ENCODE measurements at places on chromosomes 1 and 21.

DNA sequence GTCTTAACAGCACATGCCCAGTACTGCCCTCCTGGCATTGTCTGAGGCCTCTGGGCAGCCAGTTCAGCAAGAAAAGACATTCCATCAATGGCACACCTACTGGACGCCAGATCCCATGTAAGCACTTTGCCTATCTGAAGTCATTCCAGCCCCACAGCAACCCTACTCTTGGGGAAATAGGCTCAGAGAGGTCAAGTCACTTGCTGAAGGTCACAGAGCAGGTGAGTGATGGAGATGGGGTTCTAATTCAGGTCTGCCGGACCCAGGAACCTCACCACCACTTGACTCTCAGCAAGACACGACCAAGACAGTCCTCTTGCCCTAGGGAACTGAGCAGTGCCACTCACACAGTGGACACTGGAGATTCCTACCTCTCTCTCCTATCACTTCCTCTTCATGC is 79.4 kb downstream of the PAX7 start:
- no peak for DNase-seq

- DNase-seq = peak; percentile 55
Observed at GRCh38 chr21:45420061-45421041, 15.4 kb downstream of the COL18A1 start.

- DNase-seq = no peak
Observed at GRCh38 chr1:178237121-178237520, 143.2 kb downstream of the RASAL2 start.

DNA sequence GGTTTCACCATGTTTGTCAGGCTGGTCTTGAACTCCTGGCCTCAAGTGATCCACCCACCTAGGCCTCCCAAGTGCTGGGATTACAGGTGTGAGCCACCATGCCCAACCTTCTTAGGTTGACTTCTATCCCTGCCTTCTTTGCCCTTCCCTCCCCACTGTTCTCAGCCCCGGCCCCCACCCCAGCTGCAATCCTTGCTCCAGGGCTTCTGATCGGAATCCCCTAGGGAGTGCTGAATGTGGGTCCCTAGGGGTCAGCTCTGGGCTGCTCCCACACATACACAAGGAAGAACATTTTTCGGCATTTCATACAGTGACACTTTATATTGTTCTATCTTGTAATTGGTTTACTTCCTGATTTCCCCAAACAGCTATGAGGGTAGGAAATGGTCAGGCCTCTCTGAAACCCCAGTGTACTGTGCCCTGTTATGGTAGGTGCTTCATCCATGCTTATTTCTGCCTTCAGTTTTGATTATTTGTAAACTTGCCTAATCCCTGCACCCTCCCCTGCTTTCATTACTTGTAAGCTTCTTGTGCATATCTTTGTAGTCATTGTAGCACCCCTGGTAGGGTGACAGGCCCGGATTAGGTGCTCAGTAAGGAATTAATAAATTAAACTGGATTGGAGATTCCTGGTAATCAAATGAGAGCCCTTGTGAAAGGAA is 5.8 kb upstream of the SRP9 start:
- no peak for DNase-seq

DNA sequence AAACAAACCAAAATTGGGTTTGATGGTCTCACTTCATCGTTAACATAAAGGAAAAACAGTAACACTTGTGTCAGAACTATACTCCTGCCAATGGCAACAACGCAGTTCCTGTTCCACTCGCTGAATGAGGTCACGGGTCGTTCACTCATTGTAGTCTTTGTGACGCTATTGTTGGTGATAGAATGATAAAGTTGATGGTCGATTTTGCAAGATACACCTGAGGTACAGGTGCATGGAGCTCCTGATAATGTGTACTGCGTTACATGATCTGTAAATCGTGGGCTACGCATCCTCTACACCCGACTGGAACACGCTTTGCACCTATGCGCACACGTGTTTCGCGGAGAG is 391 bp upstream of the CENPS start:
- DNase-seq = no peak

DNA sequence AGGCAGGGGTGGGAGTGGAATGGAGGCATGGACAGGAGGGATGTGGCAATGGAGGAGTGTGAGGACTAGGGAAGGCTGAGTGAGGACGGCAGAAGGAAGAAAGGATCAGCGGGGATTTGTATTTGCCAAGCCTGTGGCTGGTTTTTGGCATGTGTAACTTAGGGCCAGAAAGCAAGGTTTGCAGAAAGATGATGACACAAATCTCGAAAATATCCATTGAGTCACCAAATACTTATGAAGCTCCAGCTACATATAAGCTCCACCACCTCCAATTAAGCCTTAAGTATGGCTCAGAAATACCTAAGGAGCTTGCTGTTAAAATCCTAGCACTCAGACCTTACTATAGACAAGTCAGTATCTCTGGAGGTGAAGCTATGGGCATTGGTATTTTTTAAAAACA is 90.1 kb downstream of the OMA1 start:
- DNase-seq = no peak
